H4 (cell line): ENCODE measurements at places on chromosomes 1 and 21. TPM values are rescaled to one million over a fixed set of nuclear protein-coding genes. Genes with fewer than 3 reads are reported as not detected.

Gene MIGA1
- total RNA-seq, result 5.7 and 7.6 TPM in 2 replicates

Gene TRPM2
- 0.76 and 0.89 TPM in 2 replicates for total RNA-seq

Gene SV2A
- 16.4 and 18.1 TPM in 2 replicates for total RNA-seq

DNA sequence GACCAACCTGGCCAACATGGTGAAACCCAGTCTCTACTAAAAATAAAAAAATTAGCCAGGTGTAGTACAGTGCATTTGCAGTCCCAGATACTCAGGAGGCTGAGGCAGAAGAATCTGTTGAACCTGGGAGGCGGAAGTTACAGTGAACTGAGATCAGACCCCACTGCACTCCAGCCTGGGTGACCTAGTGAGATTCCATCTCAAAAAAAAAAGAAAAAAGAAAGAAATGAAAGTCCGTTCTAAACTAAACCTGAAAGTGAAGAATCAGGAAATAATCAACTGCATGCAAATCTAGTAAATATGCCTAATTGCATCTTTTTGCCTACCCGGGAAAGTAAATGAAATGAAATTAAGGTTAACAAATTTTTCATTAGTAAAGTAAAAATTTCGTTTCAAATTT is 99.6 kb downstream of the ZZZ3 start:
- DNase-seq, result no peak

- no peak for DNase-seq
Observed at GRCh38 chr1:47627471-47628370, 189.9 kb downstream of the FOXD2 start.

DNA sequence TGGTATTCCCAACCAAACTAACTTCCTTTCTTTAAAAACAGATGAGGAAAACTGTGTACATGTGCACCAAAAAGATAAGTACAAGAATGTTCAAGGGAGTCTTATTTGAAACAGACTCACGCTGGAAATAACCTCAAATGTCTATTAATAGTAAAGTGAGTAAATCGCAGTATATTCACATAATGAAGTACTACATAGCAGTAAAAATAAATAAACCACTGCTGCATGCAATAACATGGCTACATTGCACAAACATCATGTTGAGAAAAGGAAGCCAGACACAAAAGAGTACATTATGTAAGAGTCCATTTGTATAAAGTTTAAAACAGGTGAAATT is 5.2 kb upstream of the DENND2D start:
- no peak for DNase-seq

DNA sequence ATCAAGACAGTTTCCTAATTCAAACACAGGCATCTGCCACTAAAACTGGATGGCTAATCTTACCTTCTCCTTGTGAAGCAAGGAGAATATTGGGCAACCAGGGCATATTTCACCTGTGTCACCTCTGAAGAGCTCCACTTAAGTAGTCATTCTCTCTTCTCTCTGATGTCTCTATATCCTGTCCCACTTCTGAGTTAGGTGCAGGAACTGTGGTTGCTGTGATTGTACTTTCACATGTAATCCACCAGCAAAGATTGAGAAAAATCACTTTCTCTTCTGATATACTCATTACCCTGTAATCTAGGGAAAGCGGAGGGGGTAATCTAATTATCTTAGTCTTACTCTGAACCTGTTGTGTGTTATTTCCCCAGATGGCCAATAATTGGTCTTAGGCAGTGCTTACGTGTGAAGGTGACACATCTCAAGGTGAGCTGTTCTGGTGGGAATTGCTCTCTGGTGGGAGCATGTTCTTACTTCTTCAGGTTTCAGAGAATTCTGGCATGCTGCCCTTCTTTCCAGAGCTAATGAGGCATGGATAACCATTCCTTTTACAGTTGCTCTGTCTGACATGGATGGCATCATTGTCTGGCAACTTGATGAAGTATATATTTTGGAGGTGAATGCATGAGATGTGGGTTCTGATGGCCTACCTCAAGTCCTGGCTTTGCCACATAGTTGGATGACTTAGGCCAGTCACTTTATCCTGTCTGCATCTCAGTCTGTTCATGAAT is 12.0 kb downstream of the XCL2 start:
- DNase-seq, result no peak

DNA sequence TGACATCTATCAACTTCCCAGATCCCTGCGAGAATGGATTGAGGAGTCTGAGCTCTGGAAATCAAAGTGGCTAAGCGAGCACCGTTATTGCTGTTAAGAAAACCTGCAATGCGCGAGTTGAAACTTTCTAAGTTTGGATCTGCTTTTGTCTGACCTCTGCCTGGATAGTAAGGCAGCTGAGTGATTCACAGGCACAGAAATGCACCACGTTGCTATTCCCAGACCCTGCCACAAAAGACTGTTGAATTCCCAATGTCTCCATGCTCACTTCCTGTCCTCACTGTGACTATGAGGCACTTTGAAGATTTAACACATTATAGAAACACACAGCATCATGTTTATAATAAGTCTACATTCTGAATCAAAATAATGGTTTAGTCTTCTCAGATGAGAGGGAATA is 27.1 kb upstream of the CNIH3 start:
- no peak for DNase-seq

GRCh38 chr1:116404699-116405098 is 31.7 kb downstream of the ATP1A1 start:
- DNase-seq, result no peak

DNA sequence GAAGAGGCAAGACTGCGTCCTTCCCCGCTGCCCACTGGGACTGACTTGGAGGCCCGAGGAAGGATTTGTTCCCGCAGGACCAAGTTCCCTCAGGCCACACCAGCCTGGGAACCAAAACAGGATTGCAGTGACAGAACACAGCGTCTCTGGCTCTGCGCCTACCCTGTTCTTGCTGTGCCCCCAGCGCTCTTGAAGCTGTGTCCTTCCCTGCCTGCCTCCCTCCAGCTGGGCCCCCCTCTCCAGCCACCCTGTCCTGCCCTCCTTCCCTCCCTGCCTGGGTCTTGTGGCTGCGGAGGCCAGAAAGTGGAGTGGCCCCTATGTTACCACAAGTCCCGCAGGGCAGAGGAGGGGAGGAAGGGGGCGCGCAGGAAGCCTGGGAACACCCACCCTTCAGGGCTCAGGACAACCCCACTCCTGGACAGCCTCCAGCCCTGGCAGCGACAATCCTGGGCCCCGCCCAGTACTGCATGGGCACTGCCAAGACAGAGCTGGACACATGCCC is 164.9 kb downstream of the DYRK1A start:
- DNase-seq, result peak; percentile 34

DNA sequence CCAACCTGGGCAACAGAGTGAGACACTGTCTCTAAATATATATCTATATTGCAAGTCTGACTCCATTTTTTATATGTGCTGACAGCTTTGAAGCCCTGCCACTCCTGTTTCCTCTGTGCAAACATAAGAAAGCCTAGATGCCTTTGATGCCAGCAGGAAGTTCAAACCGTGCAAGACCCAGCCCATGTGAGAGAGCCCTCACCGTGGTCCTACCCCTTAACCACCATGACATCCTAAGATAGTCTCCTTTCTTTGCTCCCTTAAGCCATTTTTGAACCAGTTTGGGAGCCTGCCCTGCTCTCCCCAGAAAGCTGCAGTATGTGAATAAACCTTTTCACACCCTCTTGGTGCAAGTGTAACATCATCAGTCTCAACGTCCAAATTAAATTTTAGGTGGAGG is 3.7 kb upstream of the DIPK1A start:
- no peak for DNase-seq

- DNase-seq, result peak; percentile 92
Observed at GRCh38 chr1:99685516-99686180, 39.7 kb downstream of the PALMD start.

- DNase-seq, result no peak
Observed at GRCh38 chr1:107870696-107871095, 94.3 kb downstream of the VAV3 start.
